ENCODE measurements at places on chromosomes 3 and 15.

GRCh38 chr3:105422645-105423044 lies 55.9 kb downstream of the ALCAM start:
- no peak for DNase-seq

DNA sequence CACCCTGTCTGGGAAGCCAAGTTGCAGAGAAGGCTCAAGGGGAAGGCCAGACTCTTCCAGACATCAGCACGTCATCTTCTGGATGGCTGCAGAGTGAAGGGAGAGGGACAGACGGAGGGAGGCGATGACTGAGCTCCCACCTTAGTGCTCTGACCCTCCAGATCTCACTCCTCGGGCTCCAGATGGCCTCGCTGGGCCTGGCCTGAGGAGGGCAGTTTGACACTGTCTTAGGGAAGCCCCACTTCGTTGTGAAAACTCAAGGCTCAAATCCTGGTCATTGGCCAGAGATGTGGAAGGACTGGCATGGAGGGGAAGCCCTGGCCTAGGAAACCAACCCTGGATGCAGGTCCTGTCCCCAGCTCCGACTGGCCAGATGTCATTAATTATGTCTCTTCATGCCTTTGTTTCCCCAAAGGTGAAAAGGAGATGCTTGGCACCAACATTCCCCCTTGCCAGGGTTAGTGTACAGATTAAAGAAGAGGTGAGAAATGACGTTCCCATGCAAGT lies 70.4 kb downstream of the ADCY5 start:
- DNase-seq = no peak

- DNase-seq = no peak
These were observed 64.8 kb downstream of the NTRK3 start for GRCh38 chr15:88191812-88192165.

DNA sequence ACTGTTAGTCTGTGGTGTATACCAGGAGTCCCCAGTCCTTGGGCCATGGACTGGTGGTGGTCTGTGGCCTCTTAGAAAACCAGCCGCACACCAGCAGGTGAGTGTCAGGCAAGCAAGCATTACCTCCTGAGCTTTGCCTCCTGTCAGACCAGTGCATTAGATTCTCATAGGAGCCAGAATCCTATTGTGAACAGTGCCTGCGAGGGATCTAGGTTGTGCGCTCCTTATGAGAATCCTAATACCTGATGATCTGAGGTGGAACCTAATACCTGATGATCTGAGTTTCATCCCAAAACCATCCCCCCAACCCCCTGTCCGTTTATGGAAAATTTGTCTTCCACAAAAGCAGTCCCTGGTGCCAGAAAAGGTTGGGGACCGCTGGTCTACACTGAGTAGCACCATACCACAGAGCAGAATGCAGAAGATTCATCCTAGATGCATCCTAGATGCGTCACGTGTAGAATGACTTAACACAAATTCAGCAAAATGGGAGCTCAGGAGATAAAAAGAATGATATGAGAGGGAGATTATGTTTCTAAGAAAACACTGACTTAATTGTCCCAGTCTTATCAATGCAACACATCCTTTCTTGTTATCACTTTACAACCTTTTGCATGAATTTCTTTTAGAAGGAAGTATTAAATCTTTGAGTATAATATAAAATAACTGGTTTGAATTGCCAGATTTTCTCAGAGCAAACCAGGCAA lies 28.5 kb downstream of the SELENOT start:
- no peak for DNase-seq

- no peak for DNase-seq
These were observed 398.3 kb downstream of the MFSD1 start for GRCh38 chr3:159200176-159200575.

DNA sequence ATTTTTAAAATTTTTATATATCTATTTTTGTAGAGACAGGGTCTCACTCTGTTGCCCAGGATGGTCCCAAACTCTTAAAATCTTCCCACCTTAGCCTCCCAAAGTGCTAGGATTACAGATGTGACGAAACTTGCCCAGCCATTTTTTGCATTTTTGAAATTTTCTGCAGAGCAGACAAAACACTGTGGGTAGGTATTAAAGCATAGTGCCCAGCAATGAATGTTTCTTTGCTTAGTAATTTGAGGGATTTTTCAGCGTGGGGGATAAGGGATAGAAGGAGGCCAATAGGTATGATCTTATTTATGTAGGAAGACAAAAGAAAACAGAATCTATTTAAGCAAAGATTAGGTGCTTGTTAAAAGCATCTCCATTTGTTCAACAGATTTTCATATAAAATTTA lies 446.8 kb upstream of the DPH6 start:
- no peak for DNase-seq

GRCh38 chr3:100009276-100010086 lies 104.8 kb downstream of the FILIP1L start:
- no peak for DNase-seq

GRCh38 chr3:18424729-18425640 lies at the start of gene SATB1:
SATB1 (minus strand) TSS chr3:18425339; CDS start chr3:18420967, 4,372 bp downstream.
- DNase-seq = no peak

DNA sequence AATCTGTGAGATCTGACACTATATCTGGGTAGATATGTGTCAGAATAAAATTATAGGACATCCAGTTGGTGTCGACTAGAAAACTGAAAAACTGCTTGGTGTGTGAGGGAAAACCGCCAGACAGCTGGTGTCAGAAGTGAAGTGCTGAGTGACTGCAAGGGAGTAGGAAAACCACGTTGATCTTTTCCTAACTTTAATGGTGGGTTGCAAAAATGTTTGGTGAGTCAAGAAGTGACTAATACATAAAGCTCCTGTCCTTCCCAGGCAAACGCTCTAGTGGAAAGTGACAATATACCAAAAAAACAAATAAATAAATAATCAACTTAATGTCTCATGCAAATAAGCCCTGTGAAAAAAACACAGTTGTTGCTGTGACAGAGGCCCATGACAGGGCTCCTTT lies 7.3 kb upstream of the CD96 start:
- no peak for DNase-seq

DNA sequence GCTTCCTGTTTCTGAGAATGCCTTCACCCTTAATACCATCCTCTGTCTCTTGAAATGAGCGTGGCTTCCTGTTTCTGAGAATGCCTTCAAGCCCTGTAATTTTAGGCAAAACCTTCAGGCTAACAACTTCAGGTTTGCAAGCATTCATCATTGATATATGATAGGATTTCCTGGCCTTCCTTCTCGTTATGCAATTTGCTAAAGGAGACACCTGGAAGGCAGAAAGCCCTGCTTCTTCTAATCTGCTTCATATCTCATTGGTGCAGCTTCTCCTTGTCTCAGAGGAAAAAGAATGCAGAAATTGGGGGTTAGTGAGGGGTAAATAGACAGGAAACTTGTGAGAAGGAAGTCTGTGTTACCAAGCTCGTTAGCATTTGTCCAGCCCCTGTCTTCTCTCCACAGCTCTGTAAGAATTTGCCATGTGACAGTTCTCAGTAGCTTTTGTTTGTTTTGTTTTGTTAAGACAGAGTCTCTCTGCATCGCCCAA lies 7.3 kb downstream of the ARL6IP5 start:
- no peak for DNase-seq

GRCh38 chr3:71101626-71102025 lies 481.9 kb downstream of the FOXP1 start:
- DNase-seq = no peak

DNA sequence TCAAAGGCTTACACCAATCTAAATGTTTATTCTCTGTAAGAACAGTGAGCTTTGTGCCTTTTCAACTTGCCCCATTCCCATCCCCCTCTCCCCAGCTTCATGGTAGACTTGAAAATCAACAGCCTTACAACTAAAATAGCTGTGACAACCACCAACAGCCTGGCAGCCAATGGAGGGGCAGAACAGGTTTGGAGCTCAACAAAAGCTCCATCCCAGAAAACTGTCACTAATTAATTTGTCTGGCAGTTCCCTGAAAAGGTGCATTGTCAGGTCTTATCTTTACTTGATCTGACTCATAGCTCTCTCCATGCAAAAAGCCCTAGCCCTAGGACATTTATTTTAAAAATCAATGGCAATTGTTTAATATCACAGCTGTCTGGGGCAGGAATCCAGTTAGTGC lies 22.6 kb downstream of the MTHFS start:
- DNase-seq = no peak

DNA sequence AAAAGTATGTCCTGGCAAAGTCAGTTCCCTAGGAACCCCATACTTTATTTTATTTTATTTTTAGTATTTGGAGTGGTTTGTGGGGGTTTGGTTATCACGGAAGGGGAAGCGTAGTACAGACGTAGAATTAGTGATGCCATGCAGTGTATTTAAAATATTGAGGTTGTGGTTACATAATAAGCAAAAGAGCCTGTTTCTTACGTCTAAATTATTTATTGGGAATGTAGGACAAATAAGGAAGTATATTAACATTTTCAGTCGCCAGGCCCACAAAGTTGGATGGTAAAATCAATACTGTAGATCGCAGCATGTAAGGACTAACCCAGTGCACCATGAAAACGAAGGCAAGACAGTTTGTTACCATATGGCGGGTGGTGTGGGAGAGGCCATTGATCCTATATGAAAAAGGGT lies 558 bp downstream of the DTWD1 start:
- no peak for DNase-seq
